Esophagus squamous epithelium (tissue), 5 donors: ENCODE measurements at places on chromosomes 4 and X. TPM values are rescaled to one million over a fixed set of nuclear protein-coding genes. Genes with fewer than 3 reads are reported as not detected.

DNA sequence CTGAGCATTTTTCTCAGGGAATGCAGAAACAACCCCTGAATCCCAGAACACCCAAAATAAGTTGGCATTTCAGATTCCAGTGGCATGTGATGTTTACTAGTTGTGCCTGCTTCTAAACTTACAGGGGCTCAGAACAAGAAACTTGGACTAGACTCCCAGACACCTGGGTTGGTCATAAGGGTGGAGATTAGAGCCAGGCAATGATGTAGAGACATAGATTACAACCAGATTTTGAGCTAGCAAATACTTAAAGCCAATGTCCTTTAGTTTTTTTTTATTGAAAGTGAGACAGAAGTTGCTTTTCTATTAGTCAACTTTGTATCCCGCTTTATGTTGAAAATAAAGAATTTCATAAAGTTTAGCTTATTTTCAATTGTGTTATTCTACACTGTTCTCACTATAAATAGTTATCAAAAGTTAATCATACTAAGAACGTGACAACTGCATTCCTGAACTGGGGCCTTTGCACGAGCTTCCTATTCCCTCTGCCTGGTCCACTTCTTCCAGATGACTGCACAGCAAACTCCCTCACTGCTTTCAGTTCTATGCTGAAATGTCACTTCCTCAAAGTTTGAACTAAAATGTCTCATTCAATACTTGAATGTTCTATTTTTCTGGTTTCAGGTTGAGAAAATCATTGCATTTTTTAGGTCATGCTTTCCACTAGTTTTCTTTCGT lies 224.7 kb upstream of the PPP1R2C start:
- DNase-seq: no peak

GRCh38 chr4:185395238-185395955 lies at the start of gene LRP2BP:
TSS of gene LRP2BP (minus strand) at chr4:185395924. CDS start at chr4:185378186, 17,738 bp downstream.
- DNase-seq: no peak

DNA sequence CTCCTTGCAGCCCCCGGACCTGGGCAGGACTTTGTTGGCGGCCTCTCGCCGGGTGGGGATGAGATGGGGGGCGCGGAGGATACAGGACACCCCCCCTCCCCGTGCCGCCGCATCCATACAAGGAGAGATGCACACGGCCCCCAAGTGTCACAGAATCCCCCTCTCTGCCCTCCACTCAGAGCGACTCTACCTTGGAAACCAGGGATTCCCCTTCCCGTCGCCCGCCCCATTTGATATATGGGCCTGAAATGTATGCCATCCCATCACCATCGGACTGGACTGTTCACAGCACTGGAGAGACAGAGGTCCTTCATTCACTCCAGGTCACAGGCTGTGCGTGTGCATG lies 426 bp downstream of the PORCN start:
- no peak for DNase-seq

The KCTD8 gene
- 0.95 TPM for total RNA-seq

GRCh38 chrX:115232933-115233496 lies 881 bp downstream of the LRCH2 start:
- DNase-seq: no peak

DNA sequence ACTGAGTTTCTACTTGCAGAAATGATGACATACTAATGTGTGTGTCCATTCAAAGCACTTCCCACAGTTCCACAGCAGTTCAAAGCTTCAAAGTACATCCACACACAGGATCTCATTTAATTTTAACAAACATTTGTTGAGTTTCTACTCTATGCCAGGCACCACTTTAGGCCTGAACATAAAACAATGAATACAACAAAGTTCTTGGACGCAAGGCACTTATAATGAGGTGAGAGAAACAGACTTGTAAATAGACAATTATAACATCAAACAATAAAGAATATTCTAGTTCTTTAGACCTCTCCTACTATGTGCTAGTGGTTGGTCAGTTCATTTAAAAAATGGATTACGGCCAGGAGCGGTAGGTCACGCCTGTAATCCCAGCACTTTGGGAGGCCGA lies 82.0 kb upstream of the SPANXB1 start:
- no peak for DNase-seq

The SPOCK3 gene
- total RNA-seq: not detected

- DNase-seq: no peak
These were observed 306.5 kb upstream of the LDB2 start for GRCh38 chr4:17204908-17205307.

The NSG1 gene
- 42.0 TPM for total RNA-seq

DNA sequence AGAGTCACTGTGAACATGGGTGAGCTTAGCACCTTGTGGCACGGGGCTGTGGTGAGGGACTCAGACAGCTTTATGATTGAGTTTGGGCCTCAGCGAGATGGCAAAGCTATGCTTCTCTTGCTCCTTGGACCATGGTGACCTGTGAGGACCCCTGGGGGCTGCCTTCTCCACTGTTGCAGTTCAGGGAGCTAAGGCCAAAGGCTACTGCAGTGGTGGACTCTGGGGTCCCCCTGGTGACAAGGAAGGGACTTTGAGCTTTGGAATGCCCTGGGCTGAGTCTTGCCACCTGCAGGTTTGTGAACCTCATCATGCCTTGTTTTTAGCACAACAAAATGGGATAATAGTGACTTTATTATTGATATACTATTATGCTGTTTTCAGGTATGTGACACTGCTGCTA lies 36.5 kb downstream of the TBL1X start:
- no peak for DNase-seq

DNA sequence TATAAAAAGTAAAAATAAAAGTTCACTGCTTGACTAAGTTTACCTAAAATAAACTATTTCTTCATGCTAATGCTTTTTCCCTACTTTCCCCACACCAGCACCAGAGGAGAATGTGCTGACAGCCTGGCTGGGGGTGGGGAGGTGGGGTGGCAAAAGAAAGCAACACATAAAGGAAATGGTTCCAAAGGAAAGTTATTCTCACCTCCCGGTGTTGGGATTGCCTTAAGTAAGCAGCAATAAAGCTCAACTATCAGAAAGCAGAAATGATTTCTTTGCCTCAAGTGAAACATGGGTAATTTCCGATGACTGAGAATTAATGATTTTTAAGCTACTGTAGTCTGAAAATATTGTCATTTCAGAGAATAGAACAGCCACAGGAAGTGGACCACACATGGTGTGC lies 84.5 kb upstream of the DKK2 start:
- no peak for DNase-seq

- no peak for DNase-seq
These were observed 27.0 kb upstream of the ADH1C start for GRCh38 chr4:99379571-99379970.

DNA sequence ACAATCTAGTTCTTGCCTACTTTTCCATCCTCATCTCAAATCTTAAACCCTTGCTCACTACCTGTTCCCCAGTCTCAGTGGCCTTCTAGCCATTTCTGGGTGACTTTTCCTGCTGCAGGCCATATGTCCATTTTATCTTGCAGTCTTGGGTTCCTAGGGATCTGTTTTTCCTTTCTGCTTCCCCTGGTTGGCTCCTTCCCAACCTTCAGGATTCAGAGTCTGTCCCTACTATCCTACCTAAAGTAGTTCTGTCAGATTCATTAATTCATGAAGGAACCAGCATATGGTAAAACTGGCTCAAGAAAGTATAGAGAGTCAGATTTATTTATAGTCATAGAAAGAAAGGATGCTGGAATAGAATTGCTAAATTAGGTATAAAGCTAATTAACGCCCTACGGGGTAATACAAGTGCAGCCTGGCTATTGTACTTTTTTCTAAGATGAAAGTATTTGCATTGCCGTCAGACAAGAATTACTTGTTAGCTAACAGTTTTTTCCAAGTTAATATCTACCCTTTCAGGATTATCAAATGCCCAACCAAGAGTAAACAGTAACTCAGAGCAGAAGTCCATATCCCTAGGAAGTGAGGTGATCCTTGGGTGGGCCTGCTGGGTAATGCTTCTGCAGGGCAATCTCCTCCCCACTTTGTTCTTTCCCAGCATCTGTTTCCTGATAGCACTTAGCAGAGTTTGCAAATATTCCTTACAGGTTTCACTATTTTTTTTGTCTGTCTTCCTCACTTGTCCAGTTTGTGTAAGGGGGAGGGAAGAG lies 63.6 kb downstream of the REPS2 start:
- no peak for DNase-seq

DNA sequence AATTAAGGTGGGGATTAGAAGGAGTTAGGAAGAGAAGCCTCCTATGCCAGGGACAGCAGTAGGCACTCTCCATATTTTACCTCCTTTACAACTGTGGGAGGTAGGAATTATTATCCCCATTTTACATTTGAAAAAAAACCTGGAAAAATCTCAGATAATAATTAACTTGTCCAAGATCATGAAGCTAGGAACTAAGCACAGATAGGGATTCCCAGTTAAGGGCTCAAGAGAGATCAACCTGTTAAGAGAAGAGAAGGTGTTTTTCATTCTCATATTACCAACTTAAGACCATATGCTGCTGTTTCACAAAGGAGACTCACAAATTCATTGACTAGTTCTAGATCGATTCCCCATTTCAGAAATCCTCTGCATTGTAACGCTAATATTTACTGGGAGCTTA lies 16.1 kb upstream of the FAM47E start:
- no peak for DNase-seq

The ITM2A gene
- 5.8 TPM for total RNA-seq

- no peak for DNase-seq
These were observed 24.4 kb downstream of the TXK start for GRCh38 chr4:48109413-48110263.

- no peak for DNase-seq
These were observed 24.4 kb downstream of the TMEM144 start for GRCh38 chr4:158234671-158235070.
